A549 treated with CORT108297 at 1 μM for 4 hours (cell line): ENCODE measurements at places on chromosomes 6 and 20. TPM values are rescaled to one million over a fixed set of nuclear protein-coding genes. Genes with fewer than 3 reads are reported as not detected.

Gene SNTA1
- 8.7 to 12.9 TPM (median 10.8 TPM) in 5 replicates for total RNA-seq

Gene FAM83D
- total RNA-seq, result 61.3 to 74.4 TPM (median 69.6 TPM) in 5 replicates

Gene PRR18
- total RNA-seq, result 0.08 to 0.22 TPM (median 0.09 TPM) in 5 replicates

Gene GDAP1L1
- 0.05 to 0.08 TPM in 2 of 5 replicates, not detected in the others for total RNA-seq

Gene CRISP2
- total RNA-seq, result not detected in 5 replicates

Gene CRYBG1
- total RNA-seq, result 0.40 to 0.62 TPM (median 0.47 TPM) in 5 replicates

Gene DPPA5
- total RNA-seq, result not detected in 5 replicates

Gene IL20RA
- total RNA-seq, result 0.02 TPM in 1 of 5 replicates, not detected in the others
